Activated naive CD8-positive, alpha-beta T cell treated with anti-CD3 and anti-CD28 coated beads for 36 hours (primary cell): ENCODE measurements at places on chromosomes 3 and 15. TPM values are rescaled to one million over a fixed set of nuclear protein-coding genes. Genes with fewer than 3 reads are reported as not detected.
A peak's percentile ranks its signal among the peaks of the same experiment; 100 is the strongest.

NME9 gene
- not detected for total RNA-seq

DNA sequence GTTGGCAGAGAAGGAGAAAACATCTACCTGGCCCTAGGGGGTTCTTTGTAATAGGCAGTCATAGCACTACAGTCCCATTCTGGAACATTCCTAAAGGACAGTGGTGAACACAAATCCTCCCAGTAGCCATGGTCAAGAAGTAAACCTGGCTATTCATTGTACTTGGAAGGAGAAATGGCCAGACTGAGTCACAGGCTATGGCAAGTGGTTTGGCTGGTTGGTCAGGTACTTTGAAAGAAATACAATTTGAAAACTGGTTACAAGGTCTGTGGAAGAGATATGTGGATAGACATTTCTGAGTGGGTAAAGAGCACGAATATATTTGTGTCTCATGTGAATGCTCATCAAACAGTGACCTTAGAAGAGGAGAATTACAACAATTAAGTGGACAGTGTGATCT, 33.0 kb upstream of the FAN1 start:
- no peak overlapping the region for H3K4me3 ChIP-seq
- H3K4me1 ChIP-seq = peaks cover 9% of the 10 kb centered on the region

GNB4 gene
- 4.0 TPM for total RNA-seq

PLA2G4F gene
- total RNA-seq = not detected

- H3K27ac ChIP-seq = peak overlapping the region; percentile 82
- H3K36me3 ChIP-seq = peaks cover 2% of the 10 kb centered on the region
- peaks cover 11% of the 10 kb centered on the region for H3K4me1 ChIP-seq
- H3K4me3 ChIP-seq = peak overlapping the region; percentile 92
These were observed 513 bp downstream of the CLASP2 start for GRCh38 chr3:33717616-33717865.

GRCh38 chr3:51539291-51539941, 897 bp downstream of the RAD54L2 start:
- peak; percentile 52 for DNase-seq
- no peaks in the 10 kb centered on the region for H3K27me3 ChIP-seq

B3GNT5 gene
- total RNA-seq = 13.3 TPM

DNA sequence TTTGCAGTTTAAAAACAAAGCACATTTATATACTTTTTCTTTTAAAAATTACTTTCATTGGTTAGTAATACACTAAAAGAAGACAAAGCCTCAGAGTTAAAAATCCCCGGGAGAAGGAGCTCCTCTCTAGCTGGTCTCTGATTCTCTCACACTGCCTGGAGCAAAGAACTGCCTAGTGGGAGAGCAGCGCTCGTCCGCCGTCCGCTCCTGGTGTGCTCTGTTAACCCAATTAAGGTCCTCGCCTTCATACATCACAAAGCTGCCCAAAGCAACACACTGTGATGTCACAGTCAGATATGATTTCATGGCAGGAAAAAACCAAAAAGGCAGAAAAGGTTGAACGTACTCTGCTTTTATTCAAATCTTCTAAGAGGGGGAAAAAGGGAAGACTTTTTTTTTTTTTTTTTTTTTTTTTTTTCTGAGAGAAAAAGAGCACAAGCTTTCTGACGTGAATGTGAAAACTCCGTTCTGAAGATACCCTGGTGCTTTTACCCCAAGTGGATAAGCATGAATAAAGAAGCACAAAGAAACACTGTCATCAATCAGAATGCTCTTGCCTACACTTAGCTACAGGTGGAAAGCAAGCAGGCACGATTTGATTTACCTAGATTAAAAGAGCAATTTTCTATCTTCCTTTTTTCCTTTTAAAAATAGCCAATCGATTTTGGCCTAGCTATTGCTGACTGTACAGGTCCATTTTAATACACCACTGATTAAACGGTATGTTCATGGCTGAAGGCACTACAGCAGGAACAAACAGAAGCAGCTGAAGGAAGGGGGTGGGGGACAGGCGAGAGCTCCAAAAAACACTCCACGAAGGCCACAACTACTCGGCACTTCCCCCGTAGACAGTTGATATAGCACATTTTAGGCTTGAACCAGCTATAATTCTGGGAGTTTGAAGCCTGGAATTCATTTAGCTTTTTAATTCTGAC, 115.2 kb downstream of the TIGIT start:
- H3K4me3 ChIP-seq = no peak overlapping the region
- no peaks in the 10 kb centered on the region for H3K27me3 ChIP-seq
- H3K36me3 ChIP-seq = no peaks in the 10 kb centered on the region
- H3K27ac ChIP-seq = no peak overlapping the region
- H3K4me1 ChIP-seq = peaks cover 28% of the 10 kb centered on the region

GRCh38 chr3:52221563-52222318, 3.7 kb downstream of the TLR9 start:
- H3K4me1 ChIP-seq = peaks cover 80% of the 10 kb centered on the region
- H3K36me3 ChIP-seq = peaks cover 10% of the 10 kb centered on the region
- DNase-seq = peak; percentile 65
- peak overlapping the region; percentile 77 for H3K27ac ChIP-seq

GRCh38 chr3:50212502-50212901, 7.4 kb downstream of the SLC38A3 start:
- no peak overlapping the region for H3K4me3 ChIP-seq
- H3K27ac ChIP-seq = no peak overlapping the region
- no peak for DNase-seq

DNA sequence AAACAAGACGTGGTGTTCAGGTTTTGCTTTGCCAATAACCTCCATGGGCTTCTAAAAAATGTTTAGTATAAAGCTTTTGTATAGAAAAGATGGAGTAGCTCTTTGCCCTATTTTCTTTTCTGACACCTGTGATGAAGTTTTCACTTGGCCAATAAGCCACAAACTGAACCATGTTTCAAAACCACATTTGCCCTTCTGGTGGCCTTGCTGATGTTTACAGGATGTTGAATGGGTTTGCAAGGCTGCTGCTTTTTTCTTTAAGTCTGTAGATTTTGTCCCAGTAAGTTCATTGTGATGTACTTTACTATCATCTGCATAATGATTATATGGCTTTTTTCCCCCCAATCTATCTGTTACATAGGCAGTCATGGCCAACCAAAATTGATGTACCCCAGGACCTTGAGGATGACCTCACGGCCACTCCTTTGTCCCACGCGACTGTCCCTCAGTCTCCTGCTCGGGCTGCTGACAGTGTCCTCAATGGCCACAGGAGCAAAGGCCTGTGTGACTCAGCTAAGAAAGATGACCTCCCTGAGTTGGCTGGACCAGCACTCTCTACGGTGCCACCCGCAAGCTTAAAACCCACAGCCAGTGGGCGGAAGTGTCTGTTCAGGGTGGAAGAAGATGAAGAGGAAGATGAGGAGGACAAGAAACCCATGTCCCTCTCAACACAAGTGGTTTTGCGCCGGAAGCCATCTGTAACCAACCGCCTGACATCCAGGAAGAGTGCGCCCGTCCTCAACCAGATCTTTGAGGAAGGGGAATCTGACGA, 60.8 kb downstream of the SNRK start:
- peak; percentile 43 for DNase-seq
- peak overlapping the region; percentile 47 for H3K4me3 ChIP-seq
- H3K36me3 ChIP-seq = peaks cover 91% of the 10 kb centered on the region
- H3K4me1 ChIP-seq = peaks cover 70% of the 10 kb centered on the region

- no peak overlapping the region for H3K4me3 ChIP-seq
- no peaks in the 10 kb centered on the region for H3K36me3 ChIP-seq
- no peak overlapping the region for H3K27ac ChIP-seq
- no peak for DNase-seq
These were observed 23.7 kb downstream of the PPP2R3A start for GRCh38 chr3:135989242-135989641.

DNA sequence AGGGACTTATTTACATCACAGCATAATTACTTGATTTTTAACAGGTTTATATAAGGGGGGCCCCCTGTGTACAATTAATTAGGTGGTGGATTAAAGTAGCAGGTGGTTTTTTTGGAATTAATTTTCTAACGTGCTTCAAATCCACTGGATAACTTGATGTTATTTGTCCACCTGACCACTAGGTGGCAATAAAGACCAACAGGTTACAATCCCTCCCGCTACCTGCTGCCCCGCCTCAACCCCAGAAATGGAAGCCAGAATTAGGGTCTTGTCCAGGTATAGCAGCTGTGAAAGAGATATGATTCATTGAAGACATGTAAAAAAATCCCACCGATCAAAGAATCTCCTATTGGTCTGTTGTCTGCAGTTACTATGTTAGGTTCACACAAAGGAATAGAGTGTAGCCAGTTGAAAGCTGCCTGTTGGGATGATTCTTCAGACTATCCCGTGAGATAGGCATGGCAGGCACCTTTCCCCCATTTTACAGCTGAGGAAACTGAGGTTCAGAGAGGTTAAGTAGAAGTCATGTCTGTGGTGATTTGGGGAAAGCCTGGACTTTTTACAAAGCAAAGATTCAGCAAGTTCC, 44.0 kb downstream of the MFSD1 start:
- H3K27me3 ChIP-seq = no peaks in the 10 kb centered on the region
- peak; percentile 14 for DNase-seq
- no peak overlapping the region for H3K27ac ChIP-seq
- no peaks in the 10 kb centered on the region for H3K36me3 ChIP-seq
- H3K4me1 ChIP-seq = peaks cover 13% of the 10 kb centered on the region

MORC1 gene
- total RNA-seq = not detected

GRCh38 chr15:38522922-38523321, 41.7 kb downstream of the RASGRP1 start:
- no peak overlapping the region for H3K4me3 ChIP-seq
- H3K36me3 ChIP-seq = peaks cover 37% of the 10 kb centered on the region
- H3K27me3 ChIP-seq = no peaks in the 10 kb centered on the region

GRCh38 chr3:119324899-119325298, 30.7 kb downstream of the ARHGAP31 start:
- no peak overlapping the region for H3K4me3 ChIP-seq
- H3K27ac ChIP-seq = no peak overlapping the region
- H3K36me3 ChIP-seq = peaks cover 9% of the 10 kb centered on the region

- no peaks in the 10 kb centered on the region for H3K27me3 ChIP-seq
- DNase-seq = peak; percentile 71
- H3K4me3 ChIP-seq = peak overlapping the region; percentile 85
These were observed 627 bp downstream of the DUSP7 start for GRCh38 chr3:52055537-52056351.

MKRN2OS gene
- total RNA-seq = not detected

AGBL1 gene
- total RNA-seq = not detected

DNA sequence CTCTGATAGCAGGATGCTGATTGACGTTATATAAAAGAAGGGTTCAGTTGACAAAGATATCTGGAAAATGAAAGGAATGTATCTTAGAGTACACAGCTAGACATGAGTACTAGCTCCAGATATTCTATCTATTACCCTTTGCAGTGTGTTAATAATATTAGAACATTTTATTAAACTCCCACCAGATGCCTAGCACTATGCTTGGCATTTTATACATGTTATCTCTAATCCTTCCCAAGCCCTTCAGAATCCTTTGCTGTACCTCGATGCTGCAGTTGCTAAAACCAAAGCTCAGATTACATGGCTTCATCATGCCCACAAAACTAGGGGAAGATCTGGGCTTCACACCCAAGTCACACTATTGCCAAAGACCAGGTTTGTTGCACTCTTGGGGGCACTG, 350.1 kb upstream of the AZI2 start:
- DNase-seq = no peak
- no peaks in the 10 kb centered on the region for H3K4me1 ChIP-seq
- H3K27me3 ChIP-seq = no peaks in the 10 kb centered on the region
- H3K4me3 ChIP-seq = no peak overlapping the region
- H3K36me3 ChIP-seq = no peaks in the 10 kb centered on the region
- H3K27ac ChIP-seq = no peak overlapping the region

GRCh38 chr3:155889212-155889611, 18.8 kb downstream of the GMPS start:
- H3K4me3 ChIP-seq = no peak overlapping the region
- H3K4me1 ChIP-seq = peaks cover 40% of the 10 kb centered on the region
- peaks cover 13% of the 10 kb centered on the region for H3K36me3 ChIP-seq
- DNase-seq = no peak
- H3K27ac ChIP-seq = no peak overlapping the region

COL8A1 gene
- total RNA-seq = not detected

DNA sequence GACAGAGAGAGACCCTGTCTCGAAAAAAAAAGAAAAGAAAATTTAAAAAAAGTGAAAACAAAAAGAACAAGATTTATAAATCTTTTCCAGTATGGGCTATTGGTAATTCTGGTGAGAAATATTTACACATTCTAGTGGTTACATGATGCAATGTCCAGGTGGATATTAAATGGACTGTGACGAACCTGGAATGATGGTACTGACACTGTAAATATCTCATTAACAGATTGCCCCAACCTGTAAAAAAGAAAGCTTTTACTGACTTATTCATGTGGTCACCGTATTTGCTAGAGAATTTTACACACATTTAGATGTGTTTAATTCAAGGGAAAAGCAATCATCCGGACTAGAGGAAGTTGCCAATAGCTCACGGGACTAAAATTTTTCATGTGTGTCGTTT, 162.1 kb upstream of the LRIG1 start:
- no peaks in the 10 kb centered on the region for H3K36me3 ChIP-seq
- H3K4me1 ChIP-seq = no peaks in the 10 kb centered on the region

LRTM1 gene
- total RNA-seq = not detected

DNA sequence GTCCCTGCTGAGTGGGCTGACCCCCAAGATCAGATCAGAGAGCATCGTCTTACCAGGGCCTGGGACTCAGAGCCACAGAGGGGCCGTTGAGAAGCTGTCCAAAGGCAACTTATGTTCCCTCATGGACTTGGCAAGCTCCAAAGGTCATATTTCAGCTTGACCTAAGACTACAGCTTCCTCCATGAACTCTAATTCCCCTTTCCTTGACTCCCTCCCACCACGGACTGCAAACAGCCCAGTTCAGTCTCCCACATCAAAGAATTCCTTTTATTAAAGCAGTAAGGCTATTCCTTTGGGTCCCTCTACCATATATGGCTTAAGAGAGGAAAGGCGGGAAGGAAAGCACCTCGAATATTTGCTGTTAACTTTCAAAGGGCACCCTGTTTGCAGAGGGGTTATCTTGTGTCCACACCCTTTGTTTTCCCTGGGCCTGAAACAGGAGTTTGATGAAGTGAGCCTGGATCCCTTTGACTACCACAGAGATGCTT, 146.1 kb upstream of the THBS1 start:
- no peaks in the 10 kb centered on the region for H3K36me3 ChIP-seq
- no peak for DNase-seq
- no peak overlapping the region for H3K27ac ChIP-seq
- no peak overlapping the region for H3K4me3 ChIP-seq

- H3K4me1 ChIP-seq = no peaks in the 10 kb centered on the region
- H3K27me3 ChIP-seq = peaks cover 4% of the 10 kb centered on the region
- no peaks in the 10 kb centered on the region for H3K36me3 ChIP-seq
These were observed 107.9 kb downstream of the MYLK start for GRCh38 chr3:123776071-123776782.

BCHE gene
- not detected for total RNA-seq

DNA sequence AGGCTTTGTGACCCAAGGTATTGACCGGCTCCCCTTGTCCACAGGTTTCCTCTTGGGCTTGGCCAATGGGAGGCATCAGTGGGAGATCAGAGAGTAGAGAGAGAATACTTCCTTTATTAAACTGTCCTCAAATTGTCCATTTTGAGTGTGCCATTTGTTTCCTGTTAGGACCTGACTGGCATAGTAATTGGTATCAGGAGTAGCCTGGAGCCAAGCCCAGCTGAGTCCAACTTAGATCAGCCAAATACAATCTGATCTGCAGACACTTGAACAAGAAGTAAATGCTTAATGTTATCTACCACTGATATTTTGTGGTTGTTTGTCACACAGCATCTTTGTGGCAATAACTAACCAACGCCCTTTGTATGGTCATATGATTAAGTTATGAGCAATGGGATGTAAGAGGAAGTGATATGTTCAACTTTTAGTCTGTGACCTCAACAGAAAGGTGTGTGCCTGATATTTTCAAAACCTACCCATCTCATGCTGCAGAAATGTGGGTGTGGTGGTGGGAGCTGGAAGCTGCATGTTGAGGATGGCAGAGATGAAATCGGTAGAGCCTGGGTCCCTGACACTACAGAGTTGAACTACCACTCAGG, 13.3 kb downstream of the MYD88 start:
- peaks cover 4% of the 10 kb centered on the region for H3K36me3 ChIP-seq
- DNase-seq = no peak
- no peaks in the 10 kb centered on the region for H3K27me3 ChIP-seq

TMCO5A gene
- not detected for total RNA-seq

GP5 gene
- 0.80 TPM for total RNA-seq
